ENCODE measurements at places on chromosomes 7 and 10.

- no peaks in the 10 kb centered on the region for H3K4me1 ChIP-seq
- no peaks in the 10 kb centered on the region for H3K27me3 ChIP-seq
- no peaks in the 10 kb centered on the region for H3K36me3 ChIP-seq
These were observed 12.5 kb upstream of the ZNF212 start for GRCh38 chr7:149226840-149227494.

GRCh38 chr7:39633563-39634477, 10.4 kb downstream of the RALA start:
- no peak overlapping the region for H3K4me3 ChIP-seq
- no peaks in the 10 kb centered on the region for H3K36me3 ChIP-seq
- peaks cover 22% of the 10 kb centered on the region for H3K4me1 ChIP-seq
- no peaks in the 10 kb centered on the region for H3K27me3 ChIP-seq
- no peak for DNase-seq

DNA sequence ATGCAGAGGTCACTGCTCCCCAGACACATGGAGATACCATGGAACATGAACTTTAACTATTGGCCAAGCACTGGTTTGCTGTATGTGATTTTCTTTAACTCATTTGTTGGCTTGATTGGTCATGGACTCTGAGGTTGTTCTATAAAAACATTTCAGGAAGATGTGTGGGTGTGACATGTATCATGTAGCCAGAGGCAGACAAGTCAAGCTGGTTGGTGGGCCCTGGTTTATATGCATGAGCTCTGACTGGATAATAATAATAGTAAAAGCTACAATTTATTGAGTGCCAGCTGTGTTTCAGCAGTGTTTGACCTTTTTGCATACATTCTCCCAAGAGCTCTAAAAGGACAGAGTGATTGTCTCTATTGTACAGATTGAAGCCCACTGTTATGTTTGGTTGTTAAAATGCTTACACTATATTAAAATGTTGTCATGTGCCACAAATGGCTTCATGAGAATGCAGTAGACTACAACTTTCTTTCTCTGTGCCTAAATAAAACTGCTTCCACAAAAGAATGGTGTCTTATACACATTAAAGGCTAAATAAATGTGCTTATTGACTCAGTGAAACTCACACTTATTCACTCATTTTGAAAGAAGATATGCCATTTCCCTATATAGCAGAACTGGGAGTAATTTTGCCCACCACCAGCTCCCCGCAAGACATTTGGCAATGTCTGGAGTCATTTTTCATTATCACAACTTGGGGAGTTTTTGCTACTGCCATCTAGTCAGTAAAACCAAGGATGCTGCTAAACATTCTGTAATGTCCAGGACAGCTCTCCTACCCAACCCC, 243.6 kb upstream of the NFE2L3 start:
- no peak for DNase-seq
- H3K27ac ChIP-seq, result no peak overlapping the region
- H3K4me1 ChIP-seq, result no peaks in the 10 kb centered on the region
- H3K4me3 ChIP-seq, result no peak overlapping the region
- no peaks in the 10 kb centered on the region for H3K27me3 ChIP-seq
- no peaks in the 10 kb centered on the region for H3K36me3 ChIP-seq

DNA sequence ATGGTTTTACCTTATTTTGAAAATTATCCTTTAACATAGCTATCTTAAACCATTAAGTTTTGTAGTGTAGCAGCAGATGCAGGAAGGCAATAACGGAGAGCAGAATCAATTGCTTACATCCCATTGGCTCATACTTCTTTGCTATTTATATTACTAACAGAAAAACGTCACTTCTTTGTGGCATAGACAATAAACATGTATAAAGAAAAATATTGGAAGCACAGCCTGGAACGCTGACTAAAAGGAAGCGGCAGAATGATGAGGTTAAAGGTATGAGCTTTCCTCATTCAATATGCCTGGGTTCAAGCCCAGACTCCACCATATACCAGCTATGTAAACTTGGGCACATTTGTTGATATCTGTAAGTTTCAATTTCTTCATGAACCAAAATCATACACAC, 24.0 kb upstream of the BMPER start:
- DNase-seq, result no peak
- no peaks in the 10 kb centered on the region for H3K4me1 ChIP-seq
- no peak overlapping the region for H3K27ac ChIP-seq
- H3K36me3 ChIP-seq, result no peaks in the 10 kb centered on the region
- no peak overlapping the region for H3K4me3 ChIP-seq
- H3K27me3 ChIP-seq, result no peaks in the 10 kb centered on the region
